ENCODE measurements at places on chromosomes 13 and 19.

DNA sequence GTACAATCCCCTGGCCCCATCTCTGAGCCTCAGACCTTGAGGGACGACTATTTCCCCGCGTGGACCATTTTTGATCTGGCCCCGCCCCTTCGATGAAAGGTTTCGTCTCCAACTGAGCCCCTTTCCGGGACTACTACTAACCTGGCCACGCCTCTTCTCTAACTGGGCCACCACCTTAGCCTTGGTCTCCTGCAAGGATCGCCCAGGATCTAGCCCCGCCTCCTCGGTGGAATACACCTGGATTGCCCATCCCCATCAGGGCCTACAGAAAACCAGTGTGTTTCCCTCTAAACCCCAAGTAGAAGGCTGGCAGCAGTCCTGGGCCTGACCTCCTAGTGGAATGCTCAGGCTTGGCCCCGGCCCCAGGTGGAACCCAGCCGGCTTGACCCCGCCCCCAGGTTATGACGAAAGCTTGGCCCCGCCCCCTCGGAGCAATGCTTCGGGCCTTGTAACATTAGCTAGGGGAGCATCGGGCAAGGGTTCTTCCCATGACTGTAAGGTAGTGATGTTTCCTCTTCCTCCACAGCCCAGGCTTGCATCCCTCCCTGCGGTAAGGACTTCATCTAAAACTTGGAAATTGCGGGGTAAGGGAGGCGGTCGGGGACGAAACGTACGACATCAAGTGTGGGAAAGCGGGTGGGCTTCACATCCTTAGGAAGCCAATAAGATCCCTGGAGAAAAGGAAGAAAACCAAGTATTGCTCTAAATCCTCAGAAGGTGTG is 9.1 kb downstream of the SPACA6 start:
- DNase-seq = no peak

GRCh38 chr13:60018536-60018935 is 145.2 kb downstream of the DIAPH3 start:
- DNase-seq = no peak

- no peak for DNase-seq
Measured at GRCh38 chr19:16205205-16206045, 7.7 kb downstream of the AP1M1 start.

- no peak for DNase-seq
Measured at GRCh38 chr13:78881751-78882150, 222.8 kb upstream of the OBI1 start.

GRCh38 chr19:14391156-14391821 is 10.0 kb downstream of the ADGRE5 start:
- DNase-seq = no peak

DNA sequence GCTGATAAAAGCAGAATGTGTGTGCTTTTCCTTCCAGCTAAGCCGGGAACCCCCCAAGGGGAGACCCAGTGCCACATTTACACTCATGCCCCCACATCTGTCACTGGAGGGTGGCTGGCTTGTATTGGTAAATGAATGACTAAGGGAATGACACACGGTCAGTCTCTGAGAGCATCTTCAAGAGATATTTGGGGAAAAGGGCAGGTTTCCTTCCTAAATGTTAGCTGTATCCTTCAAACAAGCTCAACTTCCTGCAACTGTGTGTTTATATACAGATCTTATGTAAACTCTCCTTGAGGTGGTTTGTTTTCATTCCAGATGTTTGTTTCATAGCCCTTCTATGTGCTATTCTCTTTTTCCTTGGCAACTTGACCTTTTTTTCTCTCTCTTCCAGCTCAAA is 192.6 kb downstream of the COL4A1 start:
- no peak for DNase-seq

GRCh38 chr19:12975221-12975741 is 5.9 kb downstream of the DAND5 start:
- DNase-seq = no peak

- DNase-seq = no peak
Measured at GRCh38 chr19:43078311-43078710, 4.2 kb downstream of the PSG2 start.

- no peak for DNase-seq
Measured at GRCh38 chr13:60386250-60386649, 10.8 kb upstream of the TDRD3 start.

DNA sequence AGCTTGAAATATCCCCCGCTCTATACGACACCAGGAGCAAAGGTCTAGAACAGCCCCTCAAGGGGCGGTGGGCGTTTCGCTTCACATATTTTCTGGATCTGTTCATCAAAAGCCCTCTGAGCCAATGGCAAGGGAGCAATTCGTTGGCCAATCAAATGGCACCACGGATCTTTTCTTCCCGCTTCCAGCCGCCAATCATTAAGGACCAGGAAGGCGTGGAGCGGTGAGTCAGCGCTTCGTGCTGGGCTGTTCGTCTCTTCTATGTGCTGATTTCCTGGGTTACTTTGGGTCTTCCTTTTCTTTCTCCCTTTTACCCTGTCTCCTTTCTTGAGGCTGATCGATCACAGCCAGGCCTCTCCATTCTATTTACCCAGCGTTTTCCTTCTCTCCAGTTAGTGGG is at the start of gene NLRP4:
Gene NLRP4 (plus strand): TSS at position 201 of the 400 bp plus-strand sequence. CDS start 15,541 bp downstream, outside the sequence.
- no peak for DNase-seq

GRCh38 chr19:10763828-10764339 is 46.0 kb downstream of the DNM2 start:
- DNase-seq = no peak

GRCh38 chr19:35000647-35001501 is 751 bp downstream of the GRAMD1A start:
- DNase-seq = peak; percentile 37

GRCh38 chr13:102452836-102453235 is 51.0 kb upstream of the FGF14 start:
- DNase-seq = no peak

Measured in activated T-cell treated with anti-CD3 and anti-CD28 coated beads for 1 hour (primary cell).